ENCODE measurements at places on chromosomes 2 and 18. TPM values are rescaled to one million over a fixed set of nuclear protein-coding genes. Genes with fewer than 3 reads are reported as not detected.

The TRABD2A gene
- 35.7 TPM for polyA plus RNA-seq

DNA sequence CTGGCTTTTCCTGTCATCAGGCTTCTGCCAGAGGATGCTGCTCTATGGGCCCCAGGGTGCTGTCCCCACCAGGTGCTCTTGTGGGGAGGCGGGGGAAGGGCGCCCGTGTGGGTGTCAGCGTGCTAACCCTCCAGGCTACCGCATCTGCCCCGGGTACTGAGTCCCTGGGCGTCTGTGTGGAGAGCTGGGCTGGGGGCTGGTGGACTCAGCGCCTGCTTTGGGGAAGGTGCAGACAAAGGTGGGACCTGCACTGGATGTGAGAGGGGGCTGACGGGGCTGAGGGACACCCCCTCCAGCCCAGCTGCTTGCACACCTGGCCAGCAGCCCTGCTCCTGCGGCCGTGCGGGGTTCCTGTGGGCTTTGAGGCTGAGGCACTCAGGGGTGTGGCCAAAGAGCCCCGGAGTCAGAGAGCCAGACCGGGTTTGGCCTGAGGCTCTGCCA, 120.7 kb upstream of the PXDN start:
- no peaks in the 10 kb centered on the region for H3K36me3 ChIP-seq
- H3K27ac ChIP-seq = no peak overlapping the region
- H3K27me3 ChIP-seq = no peaks in the 10 kb centered on the region
- H3K4me1 ChIP-seq = no peaks in the 10 kb centered on the region

The TMEM17 gene
- polyA plus RNA-seq = 2.6 TPM

The CSRNP3 gene
- 2.9 TPM for polyA plus RNA-seq

- H3K27me3 ChIP-seq = no peaks in the 10 kb centered on the region
- H3K4me1 ChIP-seq = no peaks in the 10 kb centered on the region
- no peaks in the 10 kb centered on the region for H3K36me3 ChIP-seq
- H3K27ac ChIP-seq = no peak overlapping the region
- H3K4me3 ChIP-seq = no peak overlapping the region
- no peak for DNase-seq
These were observed 126.6 kb downstream of the DPP4 start for GRCh38 chr2:161947406-161947805.
